NCI-H526 treated with DMSO at 0.1 percent for 48 hours (cell line): ENCODE measurements at places on chromosomes 1 and 21.

DNA sequence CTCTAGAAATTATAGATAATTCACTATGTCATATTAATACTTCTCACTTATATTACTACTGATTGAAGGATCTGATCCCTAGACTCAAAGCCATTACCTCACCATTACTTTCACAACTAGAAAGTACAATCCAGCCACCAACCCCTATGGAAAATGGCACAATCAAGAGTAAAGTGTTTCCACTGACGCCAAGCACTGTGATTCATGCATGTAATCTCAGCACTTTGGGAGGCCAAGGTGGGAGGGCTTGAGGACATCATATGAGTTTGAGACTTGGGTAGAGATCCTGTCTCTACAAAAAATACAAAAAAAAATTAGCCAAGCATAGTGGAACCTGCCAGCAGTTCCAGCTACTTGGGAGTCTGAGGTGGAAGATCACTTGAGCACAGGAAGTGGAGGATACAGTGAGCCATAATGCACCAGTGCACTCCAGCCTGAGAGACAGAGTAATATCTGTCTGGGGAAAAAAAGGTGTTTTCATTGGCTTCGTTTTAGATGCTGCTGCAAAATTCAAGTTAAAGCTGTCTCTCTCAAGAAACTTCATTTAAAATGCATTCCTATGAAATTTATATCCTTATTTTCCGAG, 126.5 kb downstream of the AKT3 start:
- no peak for DNase-seq

DNA sequence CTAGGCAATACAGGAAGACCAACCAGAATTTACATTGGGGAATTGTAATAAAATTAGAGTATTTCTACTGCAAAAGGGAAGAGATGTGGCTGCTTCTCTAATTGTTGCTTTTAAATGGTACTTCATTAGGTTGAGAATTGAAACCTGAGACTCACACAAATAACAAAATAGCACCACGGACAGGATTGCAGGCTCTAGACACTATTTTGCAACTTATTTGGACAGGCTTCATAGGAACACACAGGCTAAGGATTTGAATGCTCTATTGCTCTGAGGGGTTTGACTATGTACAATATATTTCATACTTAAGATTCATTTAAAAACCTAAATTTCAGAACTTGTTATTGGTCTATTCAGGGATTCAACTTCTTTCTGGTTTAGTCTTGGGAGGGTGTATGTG, 79.6 kb downstream of the ATP1B1 start:
- DNase-seq, result no peak

GRCh38 chr1:168529518-168529917, 14.3 kb downstream of the XCL2 start:
- DNase-seq, result no peak

DNA sequence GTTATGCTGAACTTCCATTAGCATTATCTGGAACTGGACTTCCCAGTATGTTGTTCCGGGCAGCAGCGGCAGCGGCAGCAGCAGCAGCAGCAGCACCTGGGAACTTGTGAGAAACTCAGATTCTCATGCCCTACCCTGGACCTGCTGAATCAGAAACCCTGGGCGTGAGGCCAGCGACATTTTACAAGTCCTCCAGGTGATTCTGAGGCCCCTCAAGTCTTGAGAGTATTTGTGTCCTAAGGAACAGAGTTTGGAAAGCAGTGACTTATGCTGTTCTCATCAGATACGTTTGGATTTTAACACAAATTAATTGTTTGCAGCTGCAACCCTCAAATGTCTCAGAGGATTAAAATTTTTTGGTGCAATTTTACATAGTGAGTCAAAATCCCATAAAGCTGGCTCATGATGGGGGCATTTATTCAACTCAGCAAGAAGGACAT, 157.2 kb upstream of the KAZN start:
- DNase-seq, result no peak

GRCh38 chr1:200901796-200902444, 7.2 kb downstream of the INAVA start:
- no peak for DNase-seq
